ENCODE measurements at places on chromosomes 5 and 9.

DNA sequence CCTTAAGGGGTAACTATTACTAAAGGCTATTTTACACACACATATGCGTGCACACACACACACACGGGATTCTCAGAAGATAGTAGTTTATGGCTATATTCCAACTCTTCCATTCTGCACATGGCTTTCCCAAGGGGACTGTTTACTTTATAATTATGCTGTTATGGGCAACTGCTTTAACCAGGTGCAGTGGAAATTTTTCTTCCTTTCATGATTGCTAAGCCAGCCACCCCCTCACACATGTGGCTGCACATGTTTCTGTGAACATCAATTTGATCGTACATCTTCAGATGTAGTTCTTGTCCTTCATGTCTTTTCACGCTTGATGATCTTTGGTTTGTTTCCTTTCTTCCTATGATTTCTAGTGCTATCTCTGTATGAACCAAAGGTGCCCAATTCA, 37.0 kb downstream of the MRPS30 start:
- no peak for DNase-seq

DNA sequence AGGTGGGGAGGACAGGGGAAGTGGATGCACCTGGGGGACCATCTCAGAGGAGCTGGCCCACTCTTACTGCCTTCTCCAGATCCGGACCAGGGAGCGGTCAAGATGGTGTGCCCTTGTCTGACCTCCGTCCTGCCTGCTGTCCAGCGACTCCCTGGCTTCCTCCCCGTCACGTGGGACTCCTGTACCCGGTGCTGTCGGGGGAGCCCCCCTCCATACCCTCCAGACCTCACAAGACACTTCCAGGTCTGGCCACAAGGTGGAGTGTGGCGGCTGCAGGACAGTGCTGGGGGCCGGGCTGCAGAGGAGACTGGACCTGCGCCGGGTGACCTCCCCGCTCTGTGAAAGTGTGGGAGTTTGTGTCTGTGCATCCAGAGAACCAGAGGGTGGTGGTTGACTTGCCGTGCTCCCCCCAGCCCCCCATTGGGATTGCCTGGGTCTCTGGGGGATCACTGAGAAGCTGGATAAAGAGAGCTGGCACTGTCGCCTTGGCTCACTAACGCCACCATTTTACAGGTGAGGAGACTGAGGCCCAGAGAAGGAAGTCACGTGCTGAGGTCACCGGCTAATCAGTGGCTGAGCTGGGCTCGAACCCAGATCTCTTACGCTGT, 1.9 kb upstream of the CRB2 start:
- DNase-seq, result peak; percentile 85

DNA sequence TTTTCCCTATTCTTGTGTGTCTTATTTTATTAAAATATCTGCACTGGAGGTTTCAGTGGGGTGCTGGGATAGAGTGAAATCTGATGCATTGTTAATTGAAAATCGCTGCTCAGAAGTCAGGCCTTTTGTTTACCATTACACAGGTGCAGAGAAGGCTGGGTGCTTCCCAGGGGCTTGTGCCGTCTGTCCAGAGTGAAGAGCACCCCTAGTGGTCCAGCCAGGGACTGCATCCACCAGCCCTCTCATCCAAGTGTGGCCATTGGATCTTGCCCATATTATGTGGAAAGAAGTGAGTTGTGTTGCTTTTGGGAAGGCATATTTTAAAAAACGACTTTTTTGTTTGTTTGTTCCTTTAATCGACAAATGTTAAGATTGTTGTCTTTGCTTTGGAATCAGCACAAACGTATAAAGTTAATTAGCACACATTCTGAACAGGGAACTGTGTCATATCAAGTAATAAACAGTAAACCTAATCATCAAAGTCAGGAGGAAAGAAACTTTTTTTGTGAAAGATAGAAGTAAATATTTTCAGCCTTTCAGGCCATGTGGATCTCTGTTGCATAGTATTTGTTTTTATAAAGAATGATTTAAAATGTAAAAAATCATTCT, 315.6 kb downstream of the MTRR start:
- DNase-seq, result peak; percentile 74

GRCh38 chr9:98896632-98897031, 47.1 kb upstream of the COL15A1 start:
- no peak for DNase-seq

- no peak for DNase-seq
Observed at GRCh38 chr5:38105801-38106200, 152.6 kb upstream of the EGFLAM start.

DNA sequence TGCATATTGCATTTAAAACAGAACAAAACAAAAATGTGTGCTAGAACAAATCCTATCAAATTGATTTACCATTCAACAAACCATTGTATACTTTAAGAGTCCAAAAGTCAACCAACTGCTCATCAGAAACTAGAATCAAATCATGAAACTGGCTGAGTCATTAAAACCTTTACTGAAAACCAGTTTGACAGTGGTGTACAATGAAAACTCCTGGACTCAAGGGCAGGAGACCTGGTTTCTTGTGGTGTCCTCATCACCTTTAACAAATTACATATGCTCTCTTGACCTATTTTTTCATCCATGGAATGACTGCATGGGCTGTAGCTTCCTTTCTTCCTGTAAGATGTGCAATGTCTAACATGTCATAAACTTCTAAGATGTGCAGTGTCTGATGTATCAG, 315.3 kb upstream of the SLC30A5 start:
- DNase-seq, result no peak

GRCh38 chr5:157523976-157524375, 51.6 kb downstream of the ADAM19 start:
- DNase-seq, result no peak

DNA sequence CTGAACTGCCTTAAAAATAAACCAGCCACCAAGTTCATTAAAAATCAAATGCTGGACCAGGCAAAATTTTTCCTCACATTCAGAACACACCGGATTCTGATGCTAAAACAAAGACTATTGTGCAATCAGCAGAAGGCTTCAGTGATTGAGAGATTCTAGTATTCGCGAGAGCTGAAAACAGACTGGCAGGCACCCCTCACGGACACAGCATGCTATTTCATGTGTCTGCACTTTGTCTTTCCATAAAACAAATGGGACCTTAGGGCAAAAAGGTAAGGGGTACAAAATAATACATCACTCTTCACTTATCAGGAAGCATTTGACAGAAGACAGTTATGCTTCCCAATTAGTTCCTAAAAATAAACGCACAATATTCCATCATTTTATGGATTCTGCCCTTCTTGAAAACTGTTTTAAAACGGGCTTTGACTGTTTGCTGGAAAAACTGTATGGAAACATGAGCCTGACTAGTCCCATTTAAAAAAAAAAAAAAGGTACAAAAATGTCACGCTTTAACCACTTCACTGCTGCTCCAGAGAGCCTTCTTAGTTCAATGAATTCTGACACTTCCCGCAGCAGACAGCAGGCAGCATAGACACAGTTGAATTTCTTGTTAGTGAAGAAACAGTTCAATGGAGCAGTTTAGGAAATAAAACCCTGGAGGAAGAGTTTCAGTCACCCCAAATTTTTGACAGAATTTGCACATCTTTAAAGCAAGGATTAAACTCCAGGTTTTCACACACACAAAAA, 99.2 kb downstream of the MED27 start:
- DNase-seq, result no peak

DNA sequence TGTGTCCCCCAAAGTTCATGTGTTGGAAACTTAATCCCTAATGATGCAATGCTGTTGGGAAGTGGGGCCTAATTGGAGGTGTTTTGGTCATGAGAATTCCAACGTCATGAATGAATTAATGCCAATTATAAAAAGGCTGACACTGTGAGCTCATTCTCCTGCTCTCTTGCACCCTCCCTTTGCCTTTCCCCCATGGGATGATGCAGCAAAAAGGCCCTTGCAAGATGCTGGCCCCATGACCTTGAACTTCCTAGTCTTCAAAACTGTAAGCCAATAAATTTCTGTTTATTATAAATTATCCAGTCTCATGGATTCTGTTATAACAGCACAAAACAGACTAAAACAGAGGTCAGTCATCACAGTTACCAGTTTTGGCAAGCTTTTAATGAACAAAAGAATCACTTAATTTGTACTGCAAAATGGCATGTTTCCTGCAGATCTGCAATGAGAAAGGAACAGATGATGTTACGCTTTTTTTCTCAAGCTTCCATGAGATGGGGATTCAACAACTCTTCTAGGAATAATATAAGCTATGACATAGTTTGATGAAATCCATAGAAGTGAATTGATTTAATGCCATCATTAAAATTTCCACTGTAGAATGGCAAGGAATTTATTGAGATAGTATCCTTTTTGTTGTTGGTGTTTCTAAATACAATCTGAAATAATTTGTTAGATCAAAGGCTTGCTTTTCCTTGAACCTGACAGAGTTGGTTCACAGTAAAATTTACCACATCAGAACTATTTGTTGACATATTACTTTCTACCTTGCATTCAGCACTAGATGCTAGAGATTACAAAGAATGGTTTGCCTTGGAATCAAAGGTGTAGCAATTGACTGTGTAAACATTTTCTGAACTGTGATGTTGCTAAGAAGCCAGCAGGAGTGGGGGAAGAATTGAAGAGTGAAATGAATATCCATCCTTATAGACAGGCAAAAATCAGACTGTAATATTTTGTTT, 29.3 kb upstream of the RFK start:
- DNase-seq, result no peak

DNA sequence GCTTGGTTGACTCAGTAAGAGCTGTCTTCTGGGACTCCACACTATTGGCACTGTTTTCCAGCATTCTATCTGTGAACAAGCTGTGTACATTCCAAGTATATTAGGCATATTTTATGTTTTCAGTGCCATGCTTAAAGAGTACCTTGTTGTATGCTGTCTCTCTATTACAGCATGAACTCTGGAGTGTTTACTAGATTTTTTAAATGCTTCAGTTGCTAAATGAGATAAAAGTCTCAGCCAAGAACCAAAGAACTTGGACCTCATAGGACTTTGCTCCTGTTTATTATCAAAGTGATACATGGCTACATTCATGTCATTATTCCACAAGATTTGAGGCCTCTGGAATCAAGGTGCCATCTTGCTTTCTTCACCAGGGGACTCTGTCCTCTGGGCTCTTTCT, 167.2 kb downstream of the C9orf152 start:
- no peak for DNase-seq

DNA sequence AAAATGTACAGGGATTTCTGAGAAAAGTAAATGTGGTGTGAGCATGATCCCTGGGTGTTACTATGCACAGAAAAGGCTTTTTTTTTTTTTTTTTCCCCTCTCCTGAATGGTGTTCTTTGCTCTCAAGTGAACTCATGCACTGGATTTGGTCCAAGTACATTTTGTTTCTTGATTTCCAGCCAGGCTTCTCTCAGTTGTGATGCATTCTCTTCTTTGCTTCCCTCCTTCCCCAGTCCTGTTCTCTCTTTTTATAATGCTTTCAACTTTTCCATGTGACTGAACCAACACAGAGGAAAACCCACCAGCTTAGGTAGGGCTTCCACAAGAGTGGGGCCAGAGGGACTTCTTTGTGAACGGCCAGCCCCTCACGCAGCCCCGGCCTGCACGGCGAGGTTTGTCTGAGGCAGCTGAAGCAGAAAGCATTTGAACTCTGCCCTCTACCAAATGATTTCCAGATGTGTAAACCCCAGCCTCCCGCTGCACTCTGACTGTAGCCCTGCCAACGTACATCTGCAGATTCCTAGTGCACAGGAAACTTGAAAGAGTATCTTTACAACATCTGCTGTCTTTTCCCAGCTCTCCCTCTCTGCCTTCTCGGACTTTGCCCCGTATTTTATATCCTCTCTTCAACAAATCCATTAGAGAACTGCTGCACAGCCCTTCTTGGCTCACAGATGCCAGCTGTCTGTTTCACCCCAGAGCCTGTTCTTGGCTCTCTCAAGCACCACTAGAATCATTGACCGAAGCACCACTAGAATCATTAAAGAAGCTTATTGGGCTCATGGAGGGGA, 71.8 kb upstream of the CD180 start:
- DNase-seq, result no peak

DNA sequence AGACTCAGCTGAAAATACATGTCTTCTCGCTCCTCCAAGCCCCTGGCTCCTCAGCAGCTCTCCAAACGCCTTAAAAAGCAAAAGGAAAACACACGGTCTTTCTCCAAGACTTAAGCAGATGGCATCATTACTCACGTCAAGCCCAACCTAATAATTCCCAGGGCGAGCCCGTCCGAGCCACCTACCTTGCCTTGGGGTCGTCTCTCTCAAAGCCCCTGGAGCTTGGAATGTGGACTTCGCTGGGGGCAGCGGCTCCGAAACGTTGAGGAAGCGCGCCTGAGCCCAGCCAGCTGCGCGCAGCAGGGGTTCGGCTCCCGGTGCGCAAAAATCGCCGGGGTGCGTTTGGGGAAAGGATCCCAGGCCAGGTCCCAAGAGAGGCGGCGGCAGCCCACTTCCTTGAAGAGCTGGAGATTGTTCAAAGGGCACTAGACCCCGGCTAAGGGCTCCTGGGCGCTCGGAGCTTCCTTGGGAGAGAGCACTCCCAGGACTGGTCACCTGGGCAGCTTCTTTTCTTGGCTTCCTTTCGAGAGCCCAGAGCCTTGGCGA, 395 bp downstream of the DRD1 start:
- no peak for DNase-seq

- no peak for DNase-seq
Observed at GRCh38 chr9:83965350-83966208, 14.4 kb downstream of the HNRNPK start.

- DNase-seq, result no peak
Observed at GRCh38 chr5:91434348-91434747, 51.2 kb upstream of the ARRDC3 start.

DNA sequence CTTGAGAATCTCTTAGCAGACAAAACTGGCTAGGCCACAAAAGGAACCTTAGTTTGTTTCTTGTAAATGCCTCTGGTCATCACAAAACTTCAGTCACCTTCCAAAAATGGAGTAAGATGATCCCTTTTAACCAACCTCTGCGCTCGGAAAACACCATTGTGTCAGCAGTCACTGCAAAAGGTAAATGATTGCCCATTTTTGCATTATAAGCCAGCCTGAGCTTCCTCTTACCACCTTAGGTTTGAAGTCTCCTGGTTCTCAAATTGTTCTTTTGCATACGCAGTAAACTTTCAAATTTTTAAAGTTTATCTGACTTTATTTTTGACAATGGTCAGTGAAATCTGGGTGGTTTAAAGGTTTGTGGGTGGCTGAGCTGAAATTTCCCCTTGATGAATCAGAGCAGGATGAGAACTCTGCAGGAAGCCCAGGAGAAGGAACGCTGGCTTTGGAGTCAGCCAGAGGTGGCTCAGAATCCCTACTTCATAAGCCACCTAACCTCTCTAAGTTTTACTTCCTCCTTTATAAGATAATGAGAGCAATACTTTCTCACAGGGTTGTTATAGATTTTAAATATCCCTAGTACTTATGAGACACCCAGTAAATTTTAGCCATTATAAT, 131.4 kb downstream of the MED10 start:
- DNase-seq, result no peak

- peak; percentile 31 for DNase-seq
Observed at GRCh38 chr9:120922404-120923195, 4.0 kb downstream of the TRAF1 start.

DNA sequence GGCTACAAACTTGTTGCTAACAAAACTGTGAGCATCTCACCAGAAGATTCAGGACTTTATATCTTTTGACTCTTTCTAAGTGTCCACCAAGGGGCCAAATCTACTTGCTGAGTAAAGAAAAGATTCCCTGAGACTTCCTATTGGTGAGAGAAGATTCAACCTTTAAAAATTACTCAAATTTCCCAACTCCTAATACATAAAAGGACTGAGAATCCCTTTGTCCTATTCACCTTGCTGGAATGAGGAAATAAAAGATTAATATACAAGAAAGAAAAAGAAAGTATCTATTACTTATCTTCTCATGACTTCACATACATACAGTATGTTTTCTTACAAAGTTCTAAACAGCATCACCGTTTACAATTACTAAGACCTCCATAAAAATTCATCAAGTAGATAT, 47.9 kb upstream of the MYOT start:
- no peak for DNase-seq
